ENCODE measurements at places on chromosomes 7 and 10.

GRCh38 chr10:104259999-104260774 lies 5.5 kb downstream of the GSTO1 start:
- DNase-seq, result no peak

DNA sequence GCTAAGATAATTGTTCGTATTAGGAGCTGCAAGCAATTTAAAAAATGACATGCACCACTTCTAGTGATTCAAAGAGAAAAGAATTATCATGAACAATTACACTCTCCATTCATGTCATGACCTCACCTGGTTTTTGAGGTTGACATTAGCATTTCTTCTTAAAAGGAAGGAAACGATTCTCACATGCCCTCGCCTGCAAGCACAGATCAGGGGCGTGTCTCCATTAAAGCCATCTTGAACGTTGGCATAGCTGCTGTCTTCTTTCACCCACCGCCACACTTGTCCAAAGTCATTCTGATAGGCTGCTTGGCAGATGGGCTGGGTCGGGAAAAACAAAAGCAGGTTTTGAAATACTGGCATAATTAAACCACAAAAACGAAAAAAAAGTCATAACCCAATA lies 19.9 kb downstream of the ANKRD22 start:
- DNase-seq, result no peak

DNA sequence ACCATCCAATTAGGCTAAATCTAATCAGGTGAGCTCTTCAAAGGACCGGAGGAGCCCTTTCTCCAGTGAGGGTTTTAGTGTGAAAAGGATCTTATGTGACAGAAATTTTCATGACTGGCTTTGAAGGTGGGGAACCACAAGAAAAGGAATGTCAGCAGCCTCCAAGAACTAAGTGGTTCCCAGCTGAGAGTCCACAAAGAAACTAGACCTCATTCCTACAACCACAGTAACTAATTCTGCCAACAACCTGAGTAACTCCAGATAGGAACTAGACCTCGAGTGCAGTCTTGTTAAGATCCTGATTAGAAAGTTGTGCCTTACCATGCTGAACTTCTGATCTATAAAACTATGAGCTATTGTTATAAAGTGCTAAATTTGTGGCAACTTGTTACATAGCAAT lies 51.3 kb downstream of the PCLO start:
- no peak for DNase-seq

GRCh38 chr7:76225379-76225778 lies 23.7 kb downstream of the SRRM3 start:
- no peak for DNase-seq

- no peak for DNase-seq
Observed at GRCh38 chr7:85529201-85529600, 342.3 kb upstream of the SEMA3D start.

- DNase-seq, result no peak
Observed at GRCh38 chr10:6999232-6999925, 411.5 kb downstream of the SFMBT2 start.

DNA sequence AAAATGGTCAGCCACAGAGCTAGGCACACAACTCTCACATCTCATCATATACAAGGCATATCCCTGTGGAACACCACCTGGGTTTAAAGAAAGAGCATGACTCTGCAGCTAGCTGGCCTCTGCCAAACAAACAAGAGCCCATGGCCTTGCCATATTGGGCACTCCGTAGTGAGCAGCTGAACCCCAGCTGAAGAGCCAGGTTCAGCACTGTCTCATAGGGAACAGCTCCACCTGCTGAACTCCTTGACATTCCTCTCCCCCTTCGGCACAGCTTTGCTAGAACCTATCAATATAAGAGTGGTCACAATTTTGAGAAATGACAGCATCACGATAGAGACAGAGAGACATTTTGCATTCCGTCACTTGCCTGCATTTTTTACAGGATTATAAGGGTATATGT lies 20.0 kb downstream of the SORCS1 start:
- no peak for DNase-seq

DNA sequence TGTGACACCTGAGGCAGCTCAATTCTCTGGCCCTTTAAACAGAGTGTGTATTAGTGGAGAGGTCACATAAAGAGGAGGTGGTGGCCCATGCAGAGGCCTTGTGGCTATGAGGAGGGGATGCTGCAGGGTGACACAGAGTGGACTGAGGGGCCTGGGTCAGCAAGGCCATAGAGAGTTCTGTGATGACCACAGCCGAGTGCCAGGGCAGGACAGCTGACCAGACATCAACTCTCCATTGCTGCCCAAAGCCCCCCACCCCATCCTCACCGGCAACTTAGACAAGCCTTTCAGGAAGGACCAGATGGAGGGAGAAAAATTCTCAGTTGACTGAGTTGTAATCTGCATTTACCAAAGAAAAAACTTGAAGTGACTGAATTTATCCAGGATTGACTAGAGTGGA lies 378.1 kb downstream of the RPS24 start:
- no peak for DNase-seq

DNA sequence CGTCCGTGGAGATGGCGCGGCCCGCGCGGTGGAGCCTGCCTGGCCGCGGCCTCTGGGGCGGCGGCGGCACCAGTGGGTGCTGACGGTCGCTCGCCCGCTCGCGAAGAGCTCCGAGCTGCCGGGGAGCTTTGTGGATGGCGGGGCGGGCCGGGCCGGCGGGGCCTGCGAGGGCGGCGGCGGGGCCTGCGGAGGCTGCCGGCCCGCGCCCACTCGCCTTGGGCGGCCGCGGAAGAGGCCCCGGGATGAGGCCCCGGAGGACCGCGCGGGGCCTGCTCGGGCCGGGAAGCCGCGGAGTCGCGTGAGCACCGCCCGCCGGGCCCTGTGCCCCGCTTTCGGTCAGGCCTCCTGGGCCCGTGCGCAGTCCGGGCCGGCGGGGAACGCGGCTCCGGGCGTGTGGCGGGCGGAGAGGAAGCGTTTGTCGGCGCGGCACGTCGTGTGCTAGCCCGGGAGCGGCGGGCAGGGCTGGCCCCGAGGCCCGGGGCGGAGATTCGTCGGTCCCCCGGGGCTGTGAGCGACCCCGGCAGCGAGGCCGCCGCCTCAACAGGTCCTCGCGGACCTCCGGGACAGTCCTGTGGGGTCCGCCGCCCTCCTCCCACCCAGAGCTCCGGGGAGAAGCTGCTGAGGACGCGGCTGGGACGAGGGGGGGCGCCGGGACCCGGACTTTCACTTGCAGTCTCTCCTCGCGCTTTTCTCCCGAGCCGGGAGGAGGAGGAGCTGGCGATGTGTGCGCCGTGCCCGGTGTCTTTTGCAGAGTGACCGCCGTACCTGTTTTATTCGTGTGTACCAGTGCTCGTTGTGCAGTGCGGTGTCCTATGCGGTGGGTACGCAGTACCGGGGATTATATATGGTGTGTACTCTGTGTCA lies 578 bp downstream of the ZMYND11 start:
- peak; percentile 11 for DNase-seq

- no peak for DNase-seq
Observed at GRCh38 chr10:69641261-69641980, 11.4 kb downstream of the FAM241B start.

GRCh38 chr10:14573666-14574261 lies 200.9 kb downstream of the FAM107B start:
- no peak for DNase-seq

DNA sequence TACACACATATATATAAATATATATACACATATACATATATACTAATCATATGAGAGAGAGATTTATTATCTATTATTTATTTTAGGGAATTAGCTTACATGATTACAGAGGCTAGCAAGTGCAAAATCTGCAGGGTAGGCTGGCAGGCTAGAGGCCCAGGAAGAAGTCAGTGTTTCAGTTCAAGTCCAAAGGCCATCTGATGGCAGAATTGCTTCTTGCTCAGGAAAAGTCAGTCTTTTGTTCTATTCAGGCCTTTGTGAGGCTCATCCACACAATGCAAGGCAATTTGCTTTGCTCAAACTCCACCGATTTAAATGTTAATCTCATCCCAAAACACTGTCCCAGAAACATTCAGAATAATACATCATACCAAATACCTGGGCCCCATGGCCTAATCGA lies 2.6 kb upstream of the C10orf120 start:
- DNase-seq, result no peak

GRCh38 chr10:15433850-15434537 lies 62.9 kb upstream of the FAM171A1 start:
- no peak for DNase-seq

- no peak for DNase-seq
Observed at GRCh38 chr7:72785166-72785955, 42.6 kb downstream of the TYW1B start.

GRCh38 chr10:122590153-122590552 lies 29.6 kb downstream of the DMBT1 start:
- DNase-seq, result no peak

- DNase-seq, result no peak
Observed at GRCh38 chr7:8213381-8213780, 48.6 kb downstream of the ICA1 start.

DNA sequence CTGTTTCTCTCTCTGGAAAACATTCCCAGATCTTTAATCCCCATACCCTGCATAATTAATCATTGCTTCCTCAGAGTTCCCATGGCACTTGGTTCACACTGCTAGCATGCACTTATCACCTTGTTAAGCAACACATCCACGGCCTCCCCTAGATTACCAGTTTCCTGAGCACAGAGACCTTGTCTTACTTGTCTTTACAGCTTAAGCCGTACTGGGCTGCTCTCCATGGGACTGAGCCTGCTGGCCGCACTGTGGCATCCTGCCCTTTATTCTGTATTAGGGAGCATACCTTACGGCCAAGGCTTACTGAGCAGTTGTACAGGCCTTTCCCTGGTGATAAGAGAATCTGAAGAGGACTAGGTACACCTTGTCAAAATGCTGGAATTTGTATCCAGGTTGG lies 190.2 kb downstream of the REEP3 start:
- no peak for DNase-seq

GRCh38 chr10:70090951-70091350 lies 38.3 kb downstream of the MACROH2A2 start:
- no peak for DNase-seq

GRCh38 chr7:80589631-80590030 lies 48.8 kb upstream of the CD36 start:
- no peak for DNase-seq

DNA sequence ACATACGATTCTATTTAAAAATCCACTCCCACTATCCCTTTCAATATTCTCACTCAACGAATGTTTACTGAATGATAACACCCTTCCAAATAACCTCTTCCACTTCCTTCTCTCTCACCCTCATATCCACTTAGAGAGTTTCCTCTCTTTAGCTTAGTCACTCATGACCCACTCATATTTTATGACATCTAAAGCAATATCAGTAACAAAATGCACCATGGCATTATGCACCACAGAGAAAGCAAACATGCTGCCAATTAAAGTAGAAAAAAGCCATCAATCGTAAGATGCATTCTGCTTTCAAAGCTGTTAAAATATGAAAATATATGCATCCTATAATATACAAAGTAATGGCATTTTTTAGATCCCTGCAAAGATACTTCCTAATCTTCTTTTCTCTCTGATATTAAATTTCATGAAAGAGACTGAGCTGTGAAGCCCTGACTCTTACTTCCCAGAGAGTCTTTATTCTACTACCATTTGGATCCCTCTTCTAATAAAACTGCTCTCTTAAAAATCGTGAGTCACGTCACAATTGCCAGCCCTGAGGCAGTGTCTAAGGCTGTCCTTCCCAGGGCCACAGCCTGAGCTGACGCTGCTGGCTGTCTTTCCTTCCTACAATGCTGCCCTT lies 283.0 kb upstream of the KLF6 start:
- DNase-seq, result no peak

GRCh38 chr10:13105184-13105583 lies 5.2 kb downstream of the OPTN start:
- DNase-seq, result no peak

DNA sequence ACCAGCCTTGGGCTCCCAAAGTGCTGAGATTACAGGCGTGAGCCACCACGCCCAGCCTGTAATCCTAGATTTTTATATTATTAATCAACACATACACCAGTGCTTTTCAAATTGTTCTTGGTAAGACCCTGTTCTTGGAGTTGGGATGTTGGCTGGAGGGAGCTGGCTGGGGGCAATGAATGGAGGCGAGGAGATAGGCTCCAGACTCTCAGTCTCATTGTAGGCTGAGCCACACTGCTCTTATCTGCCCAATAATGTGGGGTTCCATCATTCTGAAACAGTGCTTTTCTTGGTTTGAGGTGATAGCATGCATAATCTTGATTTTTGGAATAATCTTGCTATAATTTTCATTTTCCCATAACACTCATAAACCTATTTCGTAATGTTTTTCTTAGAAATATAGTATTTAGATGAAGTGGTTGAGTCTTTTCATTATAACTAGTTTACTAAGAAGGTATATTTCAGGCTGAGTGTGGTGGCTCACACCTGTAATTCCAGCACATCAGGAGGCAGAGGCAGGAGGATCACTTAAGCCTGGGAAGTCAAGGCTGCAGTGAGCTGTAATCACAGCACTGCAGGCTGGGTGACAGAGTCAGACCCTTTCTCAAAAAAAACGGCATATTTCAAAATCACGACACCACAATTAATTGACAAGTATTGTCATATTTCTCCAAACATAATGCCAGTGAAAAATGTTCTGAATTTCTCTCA lies 65.1 kb upstream of the LYZL2 start:
- no peak for DNase-seq

- no peak for DNase-seq
Observed at GRCh38 chr10:90964781-90965465, 44.0 kb upstream of the ANKRD1 start.

GRCh38 chr7:76395965-76396726 lies 13.4 kb downstream of the SSC4D start:
- no peak for DNase-seq

GRCh38 chr10:46317370-46317769 lies 30.6 kb downstream of the ANTXRL start:
- DNase-seq, result no peak

DNA sequence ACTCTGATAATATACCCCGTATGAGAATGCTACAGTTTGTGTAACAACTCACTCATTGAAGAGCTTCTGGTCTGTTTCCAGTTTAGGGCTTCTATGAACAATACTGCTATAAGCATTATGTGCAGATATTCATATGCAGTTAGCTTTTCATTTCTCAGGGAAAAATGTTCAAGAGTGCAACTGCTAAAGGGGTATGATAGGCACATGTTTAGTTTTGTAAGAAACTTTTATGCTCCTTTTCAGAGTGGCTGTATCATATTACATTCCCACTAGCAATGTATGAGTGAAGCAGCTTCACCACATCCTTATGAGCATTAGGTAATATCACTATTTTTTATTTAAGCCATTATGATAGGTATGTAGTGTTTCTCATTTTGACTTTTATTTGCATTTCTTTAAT lies 182.6 kb upstream of the CXCL12 start:
- peak; percentile 48 for DNase-seq

- no peak for DNase-seq
Observed at GRCh38 chr7:137715121-137715520, 131.7 kb downstream of the DGKI start.

- DNase-seq, result no peak
Observed at GRCh38 chr7:1007901-1008300, 24.9 kb downstream of the CYP2W1 start.
